Ovary (tissue), 10 donors: ENCODE measurements at places on chromosomes 12 and 14. TPM values are rescaled to one million over a fixed set of nuclear protein-coding genes. Genes with fewer than 3 reads are reported as not detected.
A peak's percentile ranks its signal among the peaks of the same experiment; 100 is the strongest.

The MTERF2 gene
- total RNA-seq: 13.1 TPM

The HAL gene
- 0.23 TPM for total RNA-seq

The PRB2 gene
- not detected for total RNA-seq

The WNT5B gene
- 15.9 TPM for total RNA-seq

The SLC25A47 gene
- not detected for total RNA-seq

The PRKAG1 gene
- total RNA-seq: 48.6 TPM

The SELPLG gene
- 2.9 TPM for total RNA-seq

The CKAP4 gene
- total RNA-seq: 32.0 TPM

The ASCL1 gene
- 0.58 TPM for total RNA-seq

The RPS6KL1 gene
- 2.5 TPM for total RNA-seq

DNA sequence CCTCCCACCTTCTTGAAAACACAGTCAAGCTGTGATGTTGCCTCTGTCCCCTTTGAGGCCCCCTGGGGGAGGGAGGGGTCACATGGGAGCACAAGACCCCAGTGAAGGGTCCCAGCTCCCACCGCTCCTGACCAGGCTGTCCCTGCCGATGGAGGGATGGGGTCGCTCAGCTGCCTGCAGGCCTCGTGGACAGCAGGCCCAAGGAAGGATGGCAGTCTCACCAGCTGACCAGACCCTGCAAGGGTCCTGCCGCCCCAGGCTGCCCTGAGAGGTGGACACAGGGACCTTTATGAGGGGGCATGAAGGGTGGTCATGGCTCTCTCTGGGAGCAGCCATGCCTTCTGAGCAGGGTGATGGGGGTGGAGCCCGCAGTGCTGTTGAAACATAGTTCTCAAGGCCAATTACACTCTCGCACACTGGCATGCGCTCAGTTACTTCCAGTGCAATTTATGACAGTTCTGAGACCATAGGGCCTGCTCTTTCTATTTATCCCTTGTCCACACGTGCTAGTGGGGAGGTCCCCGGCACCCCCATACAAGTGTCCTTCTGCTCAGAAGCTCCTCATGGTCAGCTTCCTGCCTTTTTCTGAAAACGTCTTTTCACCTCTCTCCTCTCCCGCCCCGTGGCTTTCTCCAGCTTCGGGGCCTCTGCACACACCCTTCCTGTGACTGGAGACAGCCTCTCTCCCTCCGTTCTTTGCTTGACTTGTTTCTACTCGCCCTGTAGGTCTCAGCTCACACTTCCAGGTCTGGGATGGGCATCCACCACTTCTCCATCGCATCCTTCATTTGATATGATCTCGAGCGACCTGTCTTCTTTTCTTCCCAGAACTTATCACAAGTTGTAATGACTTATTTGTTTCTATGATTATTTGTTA lies 313.1 kb downstream of the ADGRD1 start:
- no peaks in the 10 kb centered on the region for H3K27me3 ChIP-seq
- no peak overlapping the region for H3K4me3 ChIP-seq
- DNase-seq: peak; percentile 58
- H3K27ac ChIP-seq: no peak overlapping the region
- H3K36me3 ChIP-seq: no peaks in the 10 kb centered on the region

DNA sequence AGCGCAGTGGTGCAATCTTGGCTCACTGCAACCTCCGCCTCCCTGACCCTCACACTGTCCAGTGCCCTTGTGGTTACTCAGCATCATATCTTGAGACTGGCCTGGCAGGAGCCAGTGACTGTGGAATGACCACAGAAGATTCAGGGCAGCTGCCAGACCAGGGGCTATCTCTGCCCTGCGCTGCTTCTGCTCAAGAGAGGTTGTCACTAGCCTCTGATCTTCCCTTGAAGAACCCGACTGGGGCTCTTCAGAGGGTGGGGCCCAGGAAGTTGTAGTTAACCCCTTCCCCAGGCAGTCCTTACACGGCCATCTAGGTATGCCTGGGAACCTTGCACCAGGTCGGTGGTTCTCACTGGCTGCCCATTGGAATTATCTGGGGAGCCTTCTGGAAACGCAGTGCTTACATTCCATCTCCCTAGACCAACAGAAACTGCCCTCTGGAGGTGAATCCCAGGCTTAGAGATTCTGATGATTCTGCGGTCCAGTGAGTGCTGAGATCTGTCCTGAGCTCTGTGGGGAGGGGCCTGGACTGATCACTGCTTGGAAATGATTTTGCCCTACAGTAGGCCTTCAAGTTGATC lies 41.4 kb downstream of the PLEKHG3 start:
- H3K27me3 ChIP-seq: no peaks in the 10 kb centered on the region
- H3K4me1 ChIP-seq: peaks cover 10% of the 10 kb centered on the region

- no peak for DNase-seq
- H3K4me1 ChIP-seq: no peaks in the 10 kb centered on the region
- no peaks in the 10 kb centered on the region for H3K36me3 ChIP-seq
- H3K4me3 ChIP-seq: no peak overlapping the region
- no peak overlapping the region for H3K27ac ChIP-seq
Measured at GRCh38 chr12:92519284-92519683, 183.5 kb upstream of the PLEKHG7 start.

GRCh38 chr14:65336191-65336591 lies 76.3 kb upstream of the FUT8 start:
- H3K27ac ChIP-seq: no peak overlapping the region
- DNase-seq: no peak
- no peaks in the 10 kb centered on the region for H3K36me3 ChIP-seq

- no peaks in the 10 kb centered on the region for H3K4me1 ChIP-seq
- H3K36me3 ChIP-seq: no peaks in the 10 kb centered on the region
- no peak overlapping the region for H3K27ac ChIP-seq
- H3K4me3 ChIP-seq: no peak overlapping the region
Measured at GRCh38 chr12:69623970-69624369, 13.3 kb upstream of the LRRC10 start.

GRCh38 chr14:94451091-94451771 lies 1.4 kb downstream of the SERPINA11 start:
- no peaks in the 10 kb centered on the region for H3K4me1 ChIP-seq
- no peaks in the 10 kb centered on the region for H3K27me3 ChIP-seq
- DNase-seq: no peak
- H3K36me3 ChIP-seq: no peaks in the 10 kb centered on the region
- no peak overlapping the region for H3K27ac ChIP-seq

DNA sequence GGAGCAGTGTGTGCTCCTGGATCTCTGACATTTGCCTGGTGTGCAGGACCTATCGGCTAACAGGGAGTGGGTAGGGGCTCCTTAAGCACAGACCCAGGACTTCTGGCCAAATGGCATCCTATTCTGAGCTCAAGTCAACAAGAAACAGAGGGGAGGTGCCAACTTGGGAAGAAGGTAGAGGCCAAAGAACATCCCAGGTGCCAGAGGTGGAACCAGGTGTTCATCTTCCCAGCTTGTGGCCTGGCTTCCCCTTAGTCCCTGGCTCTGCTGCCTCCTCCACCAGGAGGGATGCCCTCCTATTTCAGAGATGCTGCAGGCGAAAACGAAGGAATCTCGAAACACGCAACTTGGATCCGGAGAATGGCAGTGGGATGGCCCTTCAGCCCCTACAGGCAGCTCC lies 6.2 kb downstream of the SLC39A5 start:
- no peaks in the 10 kb centered on the region for H3K4me1 ChIP-seq
- no peak overlapping the region for H3K27ac ChIP-seq
- no peaks in the 10 kb centered on the region for H3K36me3 ChIP-seq
- H3K27me3 ChIP-seq: no peaks in the 10 kb centered on the region
- H3K4me3 ChIP-seq: no peak overlapping the region

DNA sequence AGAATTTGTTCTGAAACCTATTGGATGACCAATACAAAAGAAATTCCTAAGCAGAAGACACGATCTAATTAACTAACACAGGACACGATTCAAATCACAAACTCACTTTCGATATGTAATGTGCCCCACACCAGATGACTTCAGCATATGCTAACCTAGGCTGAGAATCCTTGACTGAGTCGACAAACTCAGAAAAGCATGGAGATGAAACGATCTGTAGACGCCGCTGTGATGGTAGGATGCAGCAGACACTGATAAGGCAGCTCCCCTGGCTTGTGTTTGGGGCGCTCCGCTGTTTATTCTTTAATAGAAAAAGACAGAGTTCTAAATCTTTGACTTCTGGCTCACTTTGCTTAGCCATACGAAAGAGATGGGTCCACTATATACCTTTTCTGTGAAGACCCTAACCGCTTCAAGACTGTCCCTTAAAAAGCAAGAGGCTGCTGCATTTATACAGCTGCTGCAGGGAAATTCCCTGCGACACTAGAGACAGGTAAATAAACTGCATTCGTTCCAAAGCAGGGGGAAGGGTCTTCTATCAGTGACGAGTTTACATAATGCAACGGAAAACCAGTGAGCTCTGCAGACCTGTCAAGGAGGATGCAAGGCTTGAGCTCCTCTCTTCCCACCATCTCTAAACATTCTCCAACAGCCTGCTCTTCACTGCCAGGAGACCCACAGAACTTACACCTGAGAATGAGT lies 929 bp downstream of the CHD8 start:
- no peaks in the 10 kb centered on the region for H3K27me3 ChIP-seq
- peak overlapping the region; percentile 91 for H3K4me3 ChIP-seq
- H3K4me1 ChIP-seq: peaks cover 4% of the 10 kb centered on the region
- no peaks in the 10 kb centered on the region for H3K36me3 ChIP-seq
- no peak for DNase-seq

GRCh38 chr14:104882325-104882973 lies 17.4 kb downstream of the CEP170B start:
- H3K4me3 ChIP-seq: no peak overlapping the region
- H3K4me1 ChIP-seq: no peaks in the 10 kb centered on the region
- H3K36me3 ChIP-seq: no peaks in the 10 kb centered on the region
- no peak for DNase-seq

DNA sequence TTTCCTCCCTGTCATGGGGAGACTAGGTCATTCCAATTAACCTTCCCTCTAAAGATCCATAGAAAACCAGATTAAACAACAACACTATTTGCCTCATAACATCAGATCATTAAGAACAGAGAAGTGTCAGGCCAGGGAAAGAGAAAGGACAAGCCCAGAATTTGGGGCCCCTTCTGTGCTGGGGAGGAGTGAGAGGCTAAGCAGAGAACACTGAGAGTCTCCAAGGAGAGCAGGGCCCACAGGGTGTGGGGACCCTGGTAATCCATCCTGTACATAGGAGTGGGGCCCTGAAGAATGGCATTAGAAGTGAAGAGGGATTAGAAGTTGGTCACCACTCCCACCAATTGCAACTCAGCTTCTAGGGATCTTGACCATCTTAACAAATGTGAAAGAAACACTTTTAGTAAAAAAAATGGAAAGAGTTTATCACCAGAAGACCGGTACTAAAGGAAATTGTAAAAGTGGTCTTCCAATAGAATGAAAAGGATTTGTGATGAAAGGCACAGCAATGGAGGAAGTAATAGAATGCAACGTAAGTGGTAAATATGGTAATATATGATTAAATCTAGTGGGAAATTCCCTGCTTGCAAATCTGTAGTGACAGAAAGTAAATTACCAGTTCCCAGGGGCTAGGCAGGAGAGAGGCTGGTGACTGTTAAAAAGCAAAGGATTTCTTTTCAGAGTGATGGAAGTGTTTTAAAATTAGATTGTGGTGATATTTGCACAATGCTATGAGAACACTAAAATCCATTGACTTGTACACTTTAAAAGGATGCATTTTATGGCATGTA lies 14.0 kb upstream of the TMTC1 start:
- no peaks in the 10 kb centered on the region for H3K27me3 ChIP-seq
- H3K4me1 ChIP-seq: no peaks in the 10 kb centered on the region
- H3K27ac ChIP-seq: no peak overlapping the region
- no peak overlapping the region for H3K4me3 ChIP-seq
- no peaks in the 10 kb centered on the region for H3K36me3 ChIP-seq
- DNase-seq: no peak

- H3K27ac ChIP-seq: no peak overlapping the region
- no peaks in the 10 kb centered on the region for H3K4me1 ChIP-seq
- no peaks in the 10 kb centered on the region for H3K27me3 ChIP-seq
- no peak for DNase-seq
- no peak overlapping the region for H3K4me3 ChIP-seq
Measured at GRCh38 chr12:79870916-79871315, 64.0 kb downstream of the PPP1R12A start.

- H3K27me3 ChIP-seq: no peaks in the 10 kb centered on the region
- no peaks in the 10 kb centered on the region for H3K36me3 ChIP-seq
- no peak overlapping the region for H3K4me3 ChIP-seq
Measured at GRCh38 chr14:98728024-98728423, 544.0 kb downstream of the BCL11B start.

DNA sequence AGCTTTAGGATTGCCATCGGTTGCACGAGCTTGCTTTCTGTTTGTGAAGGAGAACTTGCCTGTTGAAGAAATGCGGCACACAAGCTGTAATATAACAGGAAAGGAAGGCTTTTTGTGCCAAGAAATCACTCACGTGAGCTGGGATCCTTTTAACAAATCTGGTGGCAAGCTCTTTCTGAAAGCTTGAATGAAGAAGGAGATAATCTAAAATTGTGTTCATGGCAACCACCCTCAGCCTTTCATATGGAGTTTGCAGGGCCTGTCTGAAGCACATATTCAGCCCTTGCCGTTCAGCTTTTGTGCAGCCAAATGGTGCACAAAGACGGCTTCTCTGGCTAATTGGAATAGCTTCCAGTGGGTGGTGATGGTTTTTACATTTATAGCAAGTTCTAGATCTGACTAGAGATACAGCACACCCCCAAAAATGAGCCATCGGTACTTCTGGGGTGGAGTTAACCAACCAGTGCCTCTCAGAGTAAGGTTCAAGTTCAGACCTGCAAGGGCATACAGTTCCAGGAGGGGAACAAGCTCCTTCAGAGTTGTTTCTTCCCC lies 107.4 kb downstream of the AEBP2 start:
- DNase-seq: no peak
- H3K36me3 ChIP-seq: no peaks in the 10 kb centered on the region
- no peaks in the 10 kb centered on the region for H3K27me3 ChIP-seq
- no peak overlapping the region for H3K27ac ChIP-seq

DNA sequence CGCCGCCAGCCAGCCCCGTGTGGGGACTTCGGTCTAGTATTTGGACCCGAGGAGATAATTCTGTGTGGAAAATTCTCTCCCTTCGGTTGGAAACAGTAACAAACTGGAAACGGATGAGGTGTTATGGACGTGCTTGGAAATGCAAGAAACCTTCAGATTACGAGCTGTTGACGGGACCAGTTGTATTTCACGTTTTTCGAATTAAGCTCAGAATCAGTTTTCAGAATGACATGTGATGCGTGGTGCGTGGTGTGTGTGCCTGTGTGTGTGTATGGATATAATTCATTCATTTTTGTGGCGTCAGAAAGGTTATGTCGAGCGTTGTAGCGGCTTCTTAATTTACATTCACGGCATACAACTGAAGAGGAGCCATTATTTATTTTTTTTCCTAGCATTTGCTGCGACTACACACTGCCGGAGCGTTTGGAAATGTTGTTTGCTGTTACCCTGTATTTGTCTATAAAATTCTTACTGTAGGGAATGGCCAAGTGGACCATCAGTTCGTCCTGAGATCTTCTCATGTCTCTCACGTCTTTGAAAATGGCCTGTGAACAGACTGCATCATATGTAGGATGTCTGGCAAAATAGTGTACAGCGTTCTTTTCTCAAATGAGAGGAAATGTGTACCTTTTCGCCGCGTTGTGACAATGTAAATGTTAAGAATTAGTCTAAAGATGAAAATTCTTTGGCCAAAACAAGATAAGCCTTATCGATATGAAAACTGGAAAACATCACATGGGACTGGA lies 1.3 kb downstream of the TRAF3 start:
- H3K4me3 ChIP-seq: peak overlapping the region; percentile 51
- DNase-seq: no peak
- H3K4me1 ChIP-seq: no peaks in the 10 kb centered on the region

- no peak overlapping the region for H3K4me3 ChIP-seq
- H3K27me3 ChIP-seq: no peaks in the 10 kb centered on the region
- H3K4me1 ChIP-seq: no peaks in the 10 kb centered on the region
- no peak for DNase-seq
- no peaks in the 10 kb centered on the region for H3K36me3 ChIP-seq
- H3K27ac ChIP-seq: no peak overlapping the region
Measured at GRCh38 chr12:52351196-52352059, 15.9 kb downstream of the KRT85 start.

GRCh38 chr14:82951171-82951570 lies 1417.5 kb upstream of the SEL1L start:
- DNase-seq: no peak
- no peaks in the 10 kb centered on the region for H3K27me3 ChIP-seq
- H3K36me3 ChIP-seq: no peaks in the 10 kb centered on the region
- H3K4me1 ChIP-seq: no peaks in the 10 kb centered on the region
